ENCODE measurements at places on chromosomes 16 and 17.

DNA sequence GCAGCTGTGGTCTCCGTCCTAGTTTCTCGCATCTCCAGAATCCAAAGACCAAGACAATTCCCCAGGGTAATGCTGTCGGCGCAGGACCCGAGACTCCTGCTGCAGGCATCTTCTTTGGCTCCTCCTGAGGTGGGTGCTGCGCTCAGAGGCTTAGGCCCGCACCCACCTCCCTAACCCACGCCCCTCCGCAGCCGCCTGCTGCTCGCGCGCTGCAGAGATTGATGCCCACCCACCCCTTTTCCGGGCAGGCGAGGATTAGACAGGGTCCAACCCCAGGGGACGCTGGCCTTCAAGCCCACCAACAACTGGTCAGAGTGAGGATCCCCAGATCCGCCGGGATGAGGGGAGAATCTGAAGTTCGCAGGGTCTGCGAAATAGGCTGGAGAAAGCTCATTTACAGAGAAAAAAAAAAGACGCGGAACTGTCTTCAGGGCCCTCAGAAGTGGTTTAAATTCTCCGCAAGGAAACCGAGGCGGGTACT is 27.9 kb downstream of the SLFN11 start:
- no peak for DNase-seq

- no peak for DNase-seq
These were observed at the start of gene SRL for GRCh38 chr16:4241928-4242283. TSS of gene SRL (minus strand) at chr16:4242080. CDS start at chr16:4242067, 13 bp downstream.

GRCh38 chr17:5667871-5668270 is 83.6 kb upstream of the NLRP1 start:
- no peak for DNase-seq

- DNase-seq, result no peak
These were observed 315.6 kb downstream of the HS3ST3B1 start for GRCh38 chr17:14616528-14616927.

- DNase-seq, result no peak
These were observed 23.2 kb downstream of the MAP3K14 start for GRCh38 chr17:45293413-45294211.

- no peak for DNase-seq
These were observed 115.8 kb upstream of the NOL11 start for GRCh38 chr17:67601897-67602296.

GRCh38 chr17:7017827-7018200 is 5.0 kb upstream of the BCL6B start:
- no peak for DNase-seq

DNA sequence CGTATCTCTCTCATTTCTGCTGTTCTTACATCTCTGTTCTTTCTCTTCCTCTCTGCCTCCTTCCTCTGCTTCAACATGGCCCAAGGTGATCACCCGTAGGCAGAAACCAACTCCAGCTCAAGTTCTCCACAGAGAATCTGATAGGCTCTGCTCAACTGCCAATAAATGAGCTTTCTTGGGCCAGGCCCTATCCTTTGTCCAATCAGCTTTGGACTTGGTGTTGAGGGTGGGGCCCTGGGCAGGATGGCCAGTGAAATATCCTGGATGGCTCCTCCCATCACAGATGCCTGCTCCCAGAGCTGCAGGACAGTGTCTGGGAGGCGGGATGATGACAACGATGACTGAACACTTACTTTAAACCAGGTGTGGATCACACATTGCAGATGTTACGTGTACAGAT is 17.4 kb upstream of the BRD7 start:
- no peak for DNase-seq

- DNase-seq, result peak; percentile 61
These were observed 43.5 kb downstream of the REXO5 start for GRCh38 chr16:20849589-20850390.

DNA sequence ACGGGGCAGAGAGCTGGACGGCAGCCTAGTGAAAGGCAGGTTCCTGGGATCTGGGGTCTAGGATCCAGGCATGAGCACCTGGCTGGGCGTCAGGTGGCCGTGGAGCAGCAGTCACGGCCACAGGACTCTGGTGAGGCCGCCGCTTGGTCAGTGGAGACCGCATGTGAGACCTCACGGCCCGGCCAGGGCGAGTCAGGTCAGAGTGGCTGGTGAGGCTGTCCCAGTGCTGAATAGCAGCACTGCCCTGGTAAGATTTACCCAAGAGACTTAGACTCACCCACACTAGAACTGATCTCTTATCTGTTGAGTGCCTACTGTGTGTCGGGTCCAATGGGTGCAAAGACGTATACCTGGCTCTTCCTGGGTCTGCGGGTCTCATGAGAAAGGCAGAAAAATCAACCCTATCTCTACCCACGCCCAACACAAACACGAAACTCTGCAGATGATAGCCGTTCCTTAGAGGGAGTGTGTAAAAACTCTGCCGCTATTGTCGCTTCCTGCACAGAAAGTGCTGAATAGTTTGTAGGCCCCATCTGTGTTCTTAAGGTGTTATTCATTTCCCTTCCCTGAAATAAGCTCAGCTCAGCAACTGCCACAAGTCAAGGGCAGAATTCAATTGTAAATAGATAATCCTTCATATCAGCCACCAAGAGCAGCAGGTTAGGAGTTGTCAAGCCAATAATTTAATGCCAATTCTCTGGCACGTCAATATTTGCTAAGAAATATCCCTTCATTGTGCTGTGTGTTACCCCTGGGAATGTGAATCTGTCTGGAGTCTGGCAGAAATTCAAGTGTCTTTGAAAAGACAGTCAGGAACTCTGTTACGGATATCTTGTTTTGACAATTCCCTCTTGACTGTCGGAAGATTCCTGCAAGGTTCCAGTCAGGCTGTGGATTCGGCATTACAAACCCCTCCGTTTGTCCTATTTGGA is 240.0 kb downstream of the NTN1 start:
- no peak for DNase-seq

- no peak for DNase-seq
These were observed 108.2 kb downstream of the RPTOR start for GRCh38 chr17:80652756-80653330.

- no peak for DNase-seq
These were observed 14.2 kb upstream of the ADGRG3 start for GRCh38 chr16:57653936-57654335.

DNA sequence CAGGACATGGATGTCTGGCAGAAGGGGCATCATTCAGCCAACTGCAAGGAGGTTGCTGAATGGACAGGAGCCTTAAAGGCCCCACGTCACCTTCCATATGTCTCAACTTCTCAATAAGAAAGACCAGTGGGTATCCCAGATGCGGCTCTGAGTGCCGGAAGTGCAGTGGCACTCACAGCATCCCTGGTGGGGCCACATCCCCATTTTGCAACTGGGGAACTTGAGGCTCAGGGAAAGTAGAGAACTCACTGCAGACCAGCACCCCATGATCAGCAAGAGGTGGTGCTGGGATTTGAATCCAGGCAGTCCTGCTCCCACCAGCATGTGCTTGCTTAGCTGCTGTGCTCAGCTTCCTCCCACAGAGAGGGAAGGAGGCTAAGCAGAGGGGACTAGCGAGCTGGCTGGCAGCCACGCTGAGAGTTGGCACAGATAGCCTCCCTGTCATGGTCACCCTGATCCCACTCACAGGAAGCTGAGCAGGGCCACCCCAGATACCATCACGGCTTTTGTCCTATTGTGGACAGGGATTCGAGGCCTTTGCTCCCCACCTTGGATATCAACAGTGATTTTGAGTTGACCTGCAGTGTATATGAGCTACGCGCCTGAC is 294.2 kb upstream of the FOXF1 start:
- DNase-seq, result no peak

DNA sequence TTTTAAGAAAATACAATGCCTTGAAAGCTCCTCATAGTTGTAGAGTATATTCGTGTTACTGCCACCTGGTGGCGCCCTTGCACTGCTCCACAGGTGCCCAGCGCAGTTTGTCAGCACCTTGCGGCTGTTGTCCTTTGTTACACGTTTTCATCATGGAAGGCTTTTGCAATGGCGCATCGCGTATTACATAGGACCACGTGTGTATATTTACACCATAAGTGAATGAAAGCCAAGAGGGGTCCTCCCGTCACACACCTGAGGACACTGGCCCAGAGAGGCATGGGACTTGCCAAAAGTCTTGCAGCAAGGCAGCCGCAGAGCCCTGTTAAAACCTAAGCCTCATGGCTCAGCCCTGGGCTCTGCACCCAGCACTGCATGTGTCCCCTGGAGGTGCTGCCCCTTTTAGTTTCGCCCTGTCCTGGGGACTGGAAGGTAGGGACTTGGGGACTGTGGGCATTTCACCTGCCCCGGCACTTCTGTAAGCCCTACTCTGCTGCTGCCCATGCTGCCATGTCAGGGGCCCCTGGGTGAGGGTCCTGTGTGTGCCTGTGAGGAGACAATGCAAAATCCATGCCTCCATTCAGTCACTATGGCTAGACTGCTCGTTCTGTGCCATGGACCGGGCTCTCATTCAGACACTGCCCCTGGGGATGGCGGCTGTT is 24.3 kb downstream of the POLR3E start:
- peak; percentile 70 for DNase-seq

GRCh38 chr17:57995076-57995956 is 7.3 kb upstream of the VEZF1 start:
- DNase-seq, result peak; percentile 61

DNA sequence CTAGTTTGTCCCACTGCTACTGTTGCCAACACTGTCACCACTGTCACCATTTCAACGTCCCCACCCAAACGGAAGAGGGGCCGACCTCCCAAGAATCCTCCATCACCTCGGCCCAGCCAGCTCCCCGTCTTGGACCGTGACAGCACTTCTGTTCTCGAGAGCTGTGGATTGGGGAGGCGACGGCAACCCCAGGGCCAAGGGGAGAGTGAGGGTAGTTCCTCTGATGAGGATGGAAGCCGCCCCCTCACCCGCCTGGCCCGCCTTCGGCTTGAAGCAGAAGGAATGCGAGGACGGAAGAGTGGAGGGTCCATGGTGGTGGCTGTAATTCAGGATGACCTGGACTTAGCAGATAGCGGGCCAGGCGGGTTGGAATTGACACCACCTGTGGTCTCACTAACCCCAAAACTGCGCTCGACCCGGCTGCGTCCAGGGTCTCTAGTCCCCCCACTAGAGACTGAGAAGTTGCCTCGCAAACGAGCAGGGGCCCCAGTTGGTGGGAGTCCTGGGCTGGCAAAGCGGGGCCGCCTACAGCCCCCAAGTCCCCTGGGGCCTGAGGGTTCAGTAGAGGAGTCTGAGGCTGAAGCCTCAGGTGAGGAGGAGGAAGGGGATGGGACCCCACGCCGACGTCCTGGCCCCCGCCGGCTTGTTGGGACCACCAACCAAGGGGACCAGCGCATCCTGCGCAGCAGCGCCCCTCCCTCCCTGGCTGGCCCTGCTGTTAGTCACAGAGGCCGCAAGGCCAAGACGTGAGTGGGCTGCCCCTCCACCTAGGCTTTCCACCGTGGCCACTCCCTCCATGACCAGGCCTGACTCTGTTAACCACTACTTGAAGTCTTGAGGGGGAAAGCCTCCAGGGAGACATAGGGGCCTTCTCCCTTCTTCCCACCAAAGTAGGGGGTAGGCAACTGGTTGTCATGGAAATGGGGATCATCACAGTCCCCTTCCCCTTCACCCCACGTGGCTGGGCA is 9.0 kb upstream of the PHKG2 start:
- DNase-seq, result no peak

DNA sequence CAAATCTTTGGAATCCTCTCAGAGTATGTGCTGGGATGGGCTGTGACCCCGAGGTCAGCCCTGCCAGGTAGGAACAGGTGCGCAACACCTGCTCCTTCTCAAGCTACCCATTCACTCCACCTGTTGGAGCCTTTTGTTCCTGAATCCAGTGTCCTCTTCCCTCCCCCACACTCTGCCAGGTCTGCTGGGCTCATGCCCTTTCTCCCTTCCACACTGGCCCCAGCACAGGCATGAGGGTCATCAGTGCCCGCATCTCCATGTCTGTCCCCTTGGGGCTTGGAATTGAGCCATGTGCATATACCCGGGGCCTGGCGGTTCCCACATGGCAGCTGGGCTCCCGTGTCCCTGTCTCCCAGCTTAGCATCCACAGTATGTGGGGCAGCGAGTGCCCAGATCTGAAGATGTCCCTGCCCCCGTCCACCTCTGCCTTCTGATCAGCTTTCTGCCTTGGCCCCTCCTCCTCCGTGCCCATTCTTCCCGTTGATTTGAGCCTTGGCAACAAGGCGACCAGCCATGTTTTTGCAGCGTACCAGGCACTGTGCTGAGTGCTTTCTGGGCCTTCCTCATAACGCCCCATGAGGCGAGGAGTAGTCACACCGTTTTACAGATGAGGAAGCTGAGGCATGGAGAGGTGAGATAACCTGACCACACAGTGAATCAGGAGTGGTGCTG is 102.2 kb downstream of the RAP1GAP2 start:
- no peak for DNase-seq

DNA sequence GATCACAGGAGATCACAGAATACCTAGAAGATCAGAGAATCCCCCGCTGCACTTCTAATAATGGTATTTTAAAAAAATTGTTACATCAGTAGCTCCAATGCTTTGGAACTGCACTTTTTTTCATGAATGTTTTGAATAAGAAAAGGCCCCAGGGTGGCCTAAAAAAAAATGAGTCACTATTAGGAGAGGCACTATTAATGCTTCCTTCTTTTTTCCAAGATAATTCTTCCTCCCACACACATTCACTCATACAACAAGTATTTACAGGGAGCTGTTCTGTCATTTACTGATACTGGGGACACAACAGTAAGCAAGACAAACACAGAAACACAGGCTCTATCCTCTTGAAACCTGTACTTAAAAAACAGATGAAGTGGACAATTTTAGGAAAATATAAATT is 675 bp upstream of the PDZD9 start:
- no peak for DNase-seq

DNA sequence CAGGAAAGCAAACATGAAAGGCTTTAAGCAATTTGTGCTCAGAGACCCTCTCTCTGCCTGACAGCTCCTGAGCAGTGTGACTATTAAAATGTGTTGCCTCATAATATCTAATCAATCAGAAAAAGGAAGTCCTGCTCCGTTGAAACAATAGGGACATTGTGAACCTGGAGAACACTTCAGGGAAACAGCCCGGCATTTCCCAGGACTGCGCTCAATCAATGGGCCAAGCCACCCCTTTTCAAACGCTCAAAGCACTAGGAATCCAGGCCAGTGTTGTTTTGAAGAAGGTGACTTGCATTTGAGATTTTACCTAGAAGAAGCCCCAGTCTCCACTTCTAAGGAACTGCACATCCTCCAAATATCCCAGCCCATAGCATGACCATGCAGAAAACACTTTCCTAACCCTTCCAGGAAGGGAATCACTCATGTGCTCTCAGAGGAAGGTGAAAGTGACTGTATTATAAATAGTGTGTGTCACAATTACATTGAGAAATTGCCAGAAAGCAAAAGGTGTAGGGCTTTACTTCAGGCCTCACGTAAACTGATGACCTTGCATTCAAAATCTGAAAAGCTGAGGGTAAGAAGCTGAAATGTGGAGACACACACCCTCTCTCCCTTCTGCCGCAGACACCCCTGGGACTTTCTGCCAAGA is 19.4 kb downstream of the CDRT4 start:
- no peak for DNase-seq

GRCh38 chr16:11268921-11269375 is at the start of gene TNP2:
TSS of gene TNP2 (minus strand) at chr16:11269325. CDS start at chr16:11269262, 63 bp downstream.
- no peak for DNase-seq

GRCh38 chr16:69927056-69927757 is 23.9 kb upstream of the CLEC18A start:
- no peak for DNase-seq

DNA sequence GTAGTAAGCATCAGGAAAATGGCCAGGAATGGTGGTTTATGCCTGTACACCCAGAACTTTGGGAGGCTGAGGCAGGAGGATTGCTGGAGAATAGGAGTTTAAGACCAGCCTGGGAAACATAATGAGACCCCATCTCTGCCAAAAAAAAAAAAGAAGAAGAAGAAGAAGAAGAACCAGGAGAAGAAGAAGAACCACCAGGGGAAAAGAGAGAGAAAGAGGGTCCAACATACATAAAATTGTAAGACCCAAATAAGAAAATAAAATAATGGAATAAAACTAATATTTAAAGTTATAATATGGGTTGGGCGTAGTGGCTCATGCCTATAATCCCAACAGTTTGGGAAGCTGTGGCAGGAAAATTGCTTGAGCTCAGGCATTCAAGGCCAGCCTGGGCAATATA is 408.4 kb downstream of the ZFHX3 start:
- DNase-seq, result no peak

Measured in T-helper 1 cell (primary cell).